ENCODE measurements at places on chromosomes 12 and 14.

- DNase-seq, result no peak
Observed at GRCh38 chr12:125890971-125891370, 825.7 kb downstream of the AACS start.

DNA sequence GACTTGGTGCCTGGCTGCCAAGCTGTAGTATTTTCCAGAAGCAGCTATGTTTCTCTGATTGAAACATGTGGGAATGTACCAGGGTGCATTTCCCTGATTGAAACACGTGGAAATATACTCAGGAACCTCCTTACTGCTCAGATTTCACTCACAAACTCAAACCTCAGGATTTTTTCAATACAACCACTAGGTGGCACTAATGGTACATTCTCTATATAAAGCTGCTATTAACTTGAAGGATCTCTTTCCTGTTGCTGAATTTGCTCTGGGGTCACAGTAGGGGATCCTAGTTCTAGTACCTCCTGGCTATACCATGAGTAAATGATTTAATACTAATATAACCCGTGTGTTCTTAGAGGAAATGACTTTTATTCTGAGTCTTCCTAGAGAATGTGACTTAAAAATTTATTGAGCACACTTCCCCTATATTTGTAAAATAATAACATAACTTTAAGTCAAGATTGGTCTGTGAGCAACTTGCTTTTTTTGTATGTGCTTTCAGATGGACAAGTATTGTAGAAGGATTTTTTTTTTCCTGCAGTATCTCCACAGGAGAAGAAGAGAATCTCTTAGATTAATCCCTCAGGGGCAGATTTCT, 173.8 kb upstream of the MIS18BP1 start:
- no peak for DNase-seq

- no peak for DNase-seq
Observed at GRCh38 chr12:124779161-124780141, 84.2 kb downstream of the SCARB1 start.

- DNase-seq, result no peak
Observed at GRCh38 chr14:73146111-73146510, 9.8 kb downstream of the PSEN1 start.

DNA sequence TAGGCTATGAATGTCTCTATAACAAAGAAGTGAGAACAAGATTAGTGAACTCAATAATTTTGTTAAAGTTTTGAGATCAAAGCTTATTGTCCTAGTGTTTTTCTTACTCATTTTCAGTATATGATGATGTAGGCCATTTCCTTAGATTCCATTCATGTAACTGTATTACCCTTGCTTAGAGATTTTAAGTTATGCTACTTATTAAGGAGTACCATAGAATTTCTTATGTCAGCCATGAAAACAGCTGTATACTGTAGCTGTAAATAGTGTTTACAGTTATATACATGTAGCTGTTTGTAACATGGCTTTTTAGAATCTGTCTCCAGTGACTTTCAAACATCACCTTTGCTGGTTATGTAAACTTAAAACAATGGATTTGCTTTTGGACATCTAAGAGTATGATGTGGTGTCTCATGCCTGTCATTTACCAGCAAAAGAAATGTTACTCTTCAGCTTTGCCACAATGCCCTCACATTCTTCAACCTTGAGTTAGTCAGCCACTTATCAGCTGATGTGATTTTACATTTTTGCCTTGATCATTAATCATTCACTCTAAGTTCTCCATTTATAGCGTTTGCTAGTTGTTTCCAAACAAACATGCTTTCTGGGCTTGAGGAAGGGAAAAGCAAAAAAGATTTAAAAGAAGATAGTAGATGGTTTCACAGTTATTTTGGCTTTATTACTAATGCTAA, 55.5 kb downstream of the SLC16A7 start:
- no peak for DNase-seq

Data from stimulated activated CD8-positive, alpha-beta memory T cell treated with anti-CD3 and anti-CD28 coated beads, Interleukin-4, amount 100 ng/mL, for 24 hours (primary cell).